Naive B cell (primary cell): ENCODE measurements at places on chromosomes 2 and 18.

GRCh38 chr18:47331026-47331425 lies 79.6 kb upstream of the SKOR2 start:
- DNase-seq, result no peak

DNA sequence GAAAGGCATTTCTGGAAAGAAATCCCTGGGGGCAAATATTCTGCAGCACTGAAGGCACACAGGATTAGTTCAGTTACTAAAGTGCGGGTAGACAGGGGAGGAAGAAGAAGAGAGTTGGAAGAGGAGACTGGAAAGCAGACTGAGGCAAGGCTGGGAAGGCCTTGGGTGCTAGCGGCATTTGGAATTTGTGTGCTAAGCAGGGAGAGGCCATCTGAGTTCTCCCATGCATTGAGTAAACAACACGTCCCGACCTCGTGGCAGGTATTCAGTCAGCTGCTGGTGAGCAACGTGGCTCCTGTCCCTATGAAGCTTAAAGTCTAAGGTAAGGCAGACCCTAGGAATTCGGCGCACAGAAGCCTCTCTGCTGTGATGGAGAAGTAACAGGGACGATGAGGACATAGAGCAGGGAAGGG lies 30.7 kb downstream of the ATP8B1 start:
- DNase-seq, result no peak

DNA sequence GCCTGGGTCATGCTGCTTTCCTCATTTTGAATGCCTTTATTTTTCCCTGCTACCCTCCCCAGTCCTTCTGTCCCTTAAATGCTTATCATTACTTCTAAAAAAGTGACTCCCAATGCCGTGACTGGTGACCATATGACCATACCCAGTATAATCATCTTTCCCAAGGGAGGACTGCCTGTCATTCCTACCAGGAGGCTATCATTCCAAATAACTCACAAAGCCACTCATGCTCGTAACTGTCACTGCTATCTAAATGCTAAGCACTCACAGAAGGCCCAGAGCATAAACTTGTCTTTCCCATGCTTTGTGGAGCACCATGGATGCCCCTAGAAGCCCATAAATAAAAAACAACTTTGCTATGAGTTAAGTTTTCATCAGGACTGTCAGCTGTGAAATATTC lies 38.7 kb upstream of the CREB1 start:
- DNase-seq, result no peak

GRCh38 chr2:240299710-240300068 lies 135.8 kb upstream of the GPC1 start:
- no peak for DNase-seq

- DNase-seq, result no peak
These were observed 81.2 kb downstream of the ADD2 start for GRCh38 chr2:70686577-70687460.

DNA sequence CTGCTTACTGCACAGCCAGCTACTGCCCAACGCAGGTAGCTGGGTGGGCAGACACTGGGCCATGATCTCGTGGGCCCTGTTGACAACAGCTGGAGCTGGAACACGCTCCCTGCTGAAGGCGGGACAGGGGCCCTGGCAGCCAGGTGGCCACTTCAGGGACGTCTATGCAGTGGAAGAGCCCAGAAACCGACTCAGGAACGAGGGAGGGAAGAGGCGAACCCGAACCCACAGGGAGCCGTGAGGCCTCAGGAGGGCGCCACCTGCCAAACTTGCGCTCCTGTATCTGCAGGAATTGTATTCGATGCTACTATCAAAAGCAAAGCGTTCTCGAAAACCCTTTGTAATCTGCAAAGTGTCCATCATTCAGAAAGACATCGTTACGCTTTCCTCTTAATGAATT lies 198.4 kb downstream of the EIPR1 start:
- DNase-seq, result no peak

GRCh38 chr2:41909584-41909983 lies 138.2 kb upstream of the PKDCC start:
- DNase-seq, result no peak

DNA sequence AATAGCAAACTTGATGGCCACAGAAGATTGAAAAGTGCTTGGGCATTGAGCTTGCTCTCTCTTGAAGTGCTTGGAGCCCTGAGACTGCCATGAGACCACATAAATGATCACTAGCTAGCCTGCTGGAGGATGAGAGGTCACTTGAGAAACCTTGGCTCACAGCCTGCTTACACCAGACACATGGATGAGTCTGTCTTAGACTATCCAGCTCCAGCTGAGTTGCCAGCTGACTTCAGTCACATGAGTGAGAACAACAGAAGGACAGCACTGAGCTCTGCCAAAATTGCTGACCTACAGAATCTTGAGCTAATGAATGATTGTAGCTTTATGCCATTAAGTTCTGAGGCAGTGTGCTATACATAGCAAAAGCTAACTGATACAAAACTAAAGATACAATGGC lies 18.1 kb downstream of the NABP1 start:
- DNase-seq, result no peak

GRCh38 chr2:64457524-64457923 lies 3.6 kb downstream of the LGALSL start:
- DNase-seq, result no peak

DNA sequence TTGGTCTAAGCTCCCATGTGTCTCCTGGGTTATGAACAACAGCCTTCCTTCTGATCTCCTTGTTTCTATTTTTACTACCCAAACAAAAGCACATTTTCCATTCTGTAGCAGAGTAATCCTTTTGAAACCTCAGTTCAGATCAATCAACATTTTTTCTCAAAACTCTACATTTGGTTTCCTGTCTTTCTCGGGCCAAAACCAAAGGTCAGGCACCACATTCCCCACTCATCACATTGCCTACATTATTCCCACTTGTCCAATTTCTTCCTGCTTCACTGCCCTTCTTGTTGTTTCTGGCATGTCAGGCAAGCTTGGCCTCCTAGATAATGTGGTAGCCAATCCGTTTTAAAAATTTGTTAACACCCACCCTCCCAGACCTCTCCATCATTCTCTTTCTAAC lies 196.8 kb downstream of the PPP1R1C start:
- DNase-seq, result no peak

DNA sequence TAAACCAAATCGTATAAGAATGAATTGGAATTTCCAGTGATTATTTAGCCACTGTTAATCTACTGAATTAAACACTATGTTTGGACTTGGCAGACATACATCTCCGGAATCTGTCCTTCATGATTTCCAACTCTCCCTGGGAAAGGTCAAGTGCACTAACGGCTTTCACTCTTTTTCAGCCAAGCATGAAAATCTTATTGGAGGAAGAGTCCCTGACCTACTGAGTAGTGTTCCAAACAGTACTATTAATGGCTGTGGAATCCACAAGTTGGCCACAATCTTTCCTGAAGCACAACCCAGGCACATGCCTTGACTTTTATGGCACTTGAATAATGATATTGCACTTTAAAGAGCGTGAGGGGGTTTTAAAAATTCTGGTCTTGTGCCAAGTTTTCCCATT lies 318.9 kb upstream of the RND3 start:
- no peak for DNase-seq

DNA sequence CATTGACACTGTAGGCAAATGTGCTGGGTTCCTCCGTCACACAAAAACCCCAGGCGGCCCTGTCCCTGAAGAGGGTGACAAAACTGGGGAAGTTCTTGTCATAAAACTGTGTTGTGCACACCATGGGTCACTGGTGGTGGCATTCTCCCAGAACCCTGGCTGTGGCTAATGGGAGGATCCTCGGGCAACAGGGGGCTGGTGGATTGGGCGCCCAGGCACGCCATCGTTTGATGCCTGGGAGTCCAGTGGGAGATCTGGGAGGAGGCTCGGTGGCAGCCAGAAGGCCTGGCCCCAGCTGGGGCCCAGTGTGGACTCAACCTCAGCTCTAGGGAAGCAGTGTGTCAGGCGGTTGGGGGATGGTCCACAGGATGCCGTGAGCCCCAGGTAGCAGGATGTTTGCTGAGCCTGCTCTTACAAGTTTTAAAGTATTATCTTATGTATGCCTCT lies 140.7 kb downstream of the ACOXL start:
- no peak for DNase-seq

- no peak for DNase-seq
These were observed 41.5 kb downstream of the TANC1 start for GRCh38 chr2:159009940-159010339.

GRCh38 chr2:165686800-165687199 lies 107.2 kb downstream of the GALNT3 start:
- no peak for DNase-seq

GRCh38 chr2:106176446-106177099 lies 17.5 kb downstream of the UXS1 start:
- no peak for DNase-seq

- no peak for DNase-seq
These were observed 54.6 kb downstream of the BAZ2B start for GRCh38 chr2:159561786-159562185.

DNA sequence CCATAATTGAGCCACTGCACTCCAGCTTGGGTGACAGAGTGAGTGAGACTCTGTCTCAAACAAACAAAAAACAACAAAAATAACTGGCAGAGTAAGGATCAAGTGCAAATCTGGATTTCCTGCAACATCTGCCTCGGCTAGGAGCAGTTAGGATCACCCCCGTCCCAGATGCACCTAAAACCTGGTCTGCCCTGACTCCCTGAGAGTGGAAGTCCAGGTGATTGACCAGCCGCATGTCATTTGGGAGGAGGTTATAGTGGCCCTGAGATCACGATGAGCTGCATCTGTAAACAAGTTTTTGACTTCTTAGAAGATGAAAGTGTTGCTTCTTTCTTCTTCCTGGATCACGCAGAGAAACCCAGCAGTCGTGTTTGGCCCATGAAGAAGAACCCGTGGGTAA lies 5.0 kb upstream of the ESPNL start:
- DNase-seq, result no peak

GRCh38 chr18:57429167-57430078 lies 5.8 kb upstream of the ONECUT2 start:
- DNase-seq, result no peak

GRCh38 chr18:433298-433697 lies 67.2 kb downstream of the COLEC12 start:
- no peak for DNase-seq

DNA sequence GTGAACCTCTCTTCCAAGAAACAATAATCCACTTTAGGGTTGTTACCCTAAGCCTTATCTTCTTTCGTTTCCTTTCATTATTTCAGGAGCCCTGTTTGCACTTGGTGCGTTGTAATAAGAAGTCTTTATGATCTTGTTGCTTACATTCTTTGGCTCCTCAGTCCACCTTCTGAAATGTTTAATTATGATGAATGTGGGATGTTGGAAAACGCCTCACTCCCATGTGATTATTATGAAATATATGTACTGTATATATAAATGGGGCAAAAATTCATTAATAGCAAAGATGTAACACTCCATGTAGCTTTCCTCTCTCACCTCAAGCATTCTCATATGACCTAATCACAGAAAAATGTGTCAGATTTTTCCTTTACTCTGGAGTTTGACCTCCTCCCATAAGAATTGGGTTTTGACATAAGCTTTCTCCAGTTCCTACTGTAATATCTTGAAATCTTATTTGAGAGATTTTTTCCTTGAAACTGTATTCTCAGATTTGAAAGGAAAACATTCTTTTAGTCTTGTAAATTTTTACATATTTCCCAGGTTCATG lies 397.2 kb upstream of the FANCL start:
- DNase-seq, result no peak

- DNase-seq, result no peak
These were observed 349.1 kb upstream of the ACVR2A start for GRCh38 chr2:147495734-147496133.

DNA sequence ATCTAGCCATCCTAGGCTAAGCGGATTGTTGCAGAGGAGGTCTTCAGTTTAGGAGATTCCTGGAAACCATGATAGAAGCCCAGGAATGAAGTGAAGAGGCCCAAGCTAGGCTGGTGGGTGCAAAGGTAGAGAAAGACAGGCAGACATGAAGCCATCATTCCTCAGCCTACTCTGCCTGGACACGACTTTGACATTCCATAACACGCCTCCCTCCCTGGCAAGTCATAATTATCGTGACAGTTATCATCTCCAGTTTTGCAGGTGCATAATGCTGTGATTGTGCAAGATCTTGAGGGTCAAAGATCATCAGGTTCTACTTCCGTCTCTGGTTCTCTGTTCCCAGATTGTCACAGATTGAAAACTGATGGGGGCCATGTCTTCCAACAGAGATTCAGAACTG lies 15.2 kb upstream of the FZD5 start:
- DNase-seq, result no peak

DNA sequence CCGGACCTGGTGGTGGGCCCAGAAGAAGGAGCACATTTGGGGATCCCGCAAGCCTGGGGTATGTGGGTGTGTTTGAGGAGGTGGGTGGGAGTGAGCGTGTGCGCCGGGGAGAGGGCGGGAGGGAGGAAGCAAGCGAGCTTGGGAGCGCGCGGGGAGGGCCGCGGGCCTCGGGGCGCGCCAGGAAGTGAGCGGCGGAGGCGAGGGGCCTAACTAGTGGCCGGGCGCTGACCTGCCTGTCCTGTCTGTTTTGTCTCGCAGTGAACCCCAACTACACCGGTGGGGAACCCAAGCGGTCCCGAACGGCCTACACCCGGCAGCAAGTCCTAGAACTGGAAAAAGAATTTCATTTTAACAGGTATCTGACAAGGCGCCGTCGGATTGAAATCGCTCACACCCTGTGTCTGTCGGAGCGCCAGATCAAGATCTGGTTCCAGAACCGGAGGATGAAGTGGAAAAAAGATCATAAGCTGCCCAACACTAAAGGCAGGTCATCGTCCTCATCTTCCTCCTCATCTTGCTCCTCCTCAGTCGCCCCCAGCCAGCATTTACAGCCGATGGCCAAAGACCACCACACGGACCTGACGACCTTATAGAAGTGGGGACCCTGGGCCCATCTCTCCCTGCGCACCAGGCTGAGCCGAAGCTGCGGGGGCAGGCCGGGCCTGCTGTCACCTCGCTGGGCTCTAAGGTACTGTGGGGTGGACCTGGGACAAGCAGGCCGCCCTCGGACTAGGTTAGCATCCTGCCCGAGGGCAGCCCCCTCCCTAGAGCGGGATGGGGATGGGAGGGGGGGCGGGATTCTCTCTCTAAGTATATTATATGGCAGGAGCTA lies 1.2 kb downstream of the HOXD4 start:
- DNase-seq, result no peak

DNA sequence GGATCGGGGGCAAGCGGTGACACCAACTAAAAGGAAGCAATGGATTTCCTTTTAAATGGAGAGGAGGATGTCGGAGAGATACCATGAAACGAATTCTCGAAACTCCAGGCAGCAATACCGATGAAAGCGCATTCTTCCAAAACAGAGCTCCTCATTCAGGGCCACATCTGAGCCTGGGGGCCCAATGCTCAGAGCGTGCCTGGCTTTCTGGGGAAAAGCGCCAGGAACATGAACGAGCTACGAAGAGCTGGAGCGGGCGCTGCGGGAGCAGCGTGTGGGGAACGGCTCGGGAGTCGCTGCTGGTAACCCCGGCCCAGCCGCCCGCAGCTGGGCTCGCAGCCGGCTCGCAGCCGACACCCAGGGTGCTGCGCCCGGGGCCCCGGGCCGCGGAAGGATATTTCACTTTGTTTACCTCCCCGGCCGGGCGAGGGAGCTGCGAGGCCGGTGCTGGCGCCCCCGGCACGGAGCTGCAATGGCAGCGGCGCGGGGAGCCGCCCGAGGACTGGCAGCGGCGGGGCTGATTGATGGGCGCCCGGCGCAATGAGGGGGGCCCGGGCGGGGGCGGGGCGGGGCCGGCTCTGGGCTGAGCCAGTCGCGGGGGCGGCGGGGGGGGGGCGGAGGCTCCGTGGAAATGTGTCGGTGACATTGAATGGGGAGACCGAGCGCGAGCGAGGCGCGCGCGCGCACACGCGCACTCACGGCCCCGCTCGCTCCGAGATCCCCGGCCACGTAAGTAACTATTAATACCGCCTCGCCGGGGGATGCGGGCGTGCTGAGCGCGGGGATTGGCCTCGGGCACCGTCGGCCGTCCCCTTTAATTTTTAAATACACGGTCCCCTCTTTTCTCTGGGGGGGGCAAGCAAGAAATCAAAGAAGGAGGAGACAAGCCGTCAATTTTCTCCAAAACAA lies at the start of gene TRIB2:
Gene TRIB2 (plus strand): TSS at position 655 of the 909 bp plus-strand sequence. CDS start 1,372 bp downstream, outside the sequence.
- DNase-seq, result peak; percentile 87
